ENCODE measurements at places on chromosomes 16 and 17.

DNA sequence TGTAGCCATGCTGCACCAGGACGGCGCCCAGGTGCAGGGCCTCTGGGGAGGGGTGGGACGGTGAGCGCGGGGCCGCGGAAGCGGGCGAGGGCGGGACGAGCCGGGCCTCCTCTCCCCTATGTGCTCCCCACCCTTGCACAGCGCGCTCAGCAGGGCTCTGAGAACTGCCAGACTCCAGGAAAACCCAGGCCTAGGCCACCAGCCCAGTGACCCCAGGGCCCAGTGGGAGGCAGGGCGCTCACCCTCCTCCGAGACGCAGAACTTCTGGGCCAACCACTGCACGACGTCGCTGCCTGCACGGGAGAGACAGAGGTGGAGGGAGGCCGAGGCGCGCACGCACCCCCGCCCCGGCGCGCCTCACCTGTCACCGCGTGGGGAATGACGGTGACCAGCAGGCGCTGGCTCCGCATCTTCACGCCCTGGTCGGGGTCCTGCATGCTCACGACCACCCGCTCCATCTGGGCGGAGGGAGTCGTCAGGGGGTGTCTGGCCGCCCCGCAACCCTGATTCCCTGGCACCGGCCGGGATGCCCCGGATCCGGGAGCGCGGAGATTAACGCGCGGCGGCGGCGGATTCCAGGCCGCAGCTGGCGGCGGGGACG is 603 bp downstream of the RGS11 start:
- no peak for DNase-seq

DNA sequence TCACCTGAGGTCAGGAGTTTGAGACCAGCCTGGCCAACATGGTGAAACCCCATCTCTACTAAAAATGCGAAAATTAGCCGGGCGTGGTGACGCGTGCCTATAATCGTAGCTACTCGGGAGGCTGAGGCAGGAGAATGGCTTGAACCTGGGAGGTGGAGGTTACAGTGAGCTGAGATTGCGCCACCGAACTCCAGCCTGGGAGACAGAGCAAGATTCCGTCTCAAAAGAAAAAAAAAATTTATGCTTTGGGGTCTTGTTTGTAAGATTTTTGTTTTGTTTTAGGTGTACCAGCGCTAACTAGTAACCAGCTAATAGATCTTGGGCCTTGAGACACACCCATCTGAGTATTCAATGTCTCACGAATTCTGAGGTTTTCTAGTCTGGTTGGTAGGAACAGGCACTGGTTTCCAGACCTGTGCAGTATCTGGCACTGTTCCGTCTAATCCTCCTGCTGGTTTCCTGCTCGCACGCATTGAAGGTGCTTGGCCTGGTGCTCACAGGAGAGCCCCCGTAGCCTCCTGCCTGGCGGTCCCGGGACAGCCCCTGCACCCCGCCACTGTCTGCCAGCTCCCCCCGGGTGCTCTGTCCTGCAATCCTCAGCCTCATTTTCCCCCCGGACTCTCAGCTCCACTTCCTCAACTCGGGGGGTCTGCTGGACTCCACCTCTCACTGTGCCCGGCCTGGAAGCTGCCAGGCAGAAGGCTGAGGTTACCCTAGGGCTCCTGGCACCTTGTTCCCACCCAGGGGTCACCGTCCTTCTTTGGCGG is 10.6 kb upstream of the DUS1L start:
- DNase-seq = no peak

- no peak for DNase-seq
Observed at GRCh38 chr16:58046936-58047335, 21.4 kb downstream of the MMP15 start.

GRCh38 chr17:67125417-67125816 is 81.1 kb downstream of the CACNG1 start:
- no peak for DNase-seq

DNA sequence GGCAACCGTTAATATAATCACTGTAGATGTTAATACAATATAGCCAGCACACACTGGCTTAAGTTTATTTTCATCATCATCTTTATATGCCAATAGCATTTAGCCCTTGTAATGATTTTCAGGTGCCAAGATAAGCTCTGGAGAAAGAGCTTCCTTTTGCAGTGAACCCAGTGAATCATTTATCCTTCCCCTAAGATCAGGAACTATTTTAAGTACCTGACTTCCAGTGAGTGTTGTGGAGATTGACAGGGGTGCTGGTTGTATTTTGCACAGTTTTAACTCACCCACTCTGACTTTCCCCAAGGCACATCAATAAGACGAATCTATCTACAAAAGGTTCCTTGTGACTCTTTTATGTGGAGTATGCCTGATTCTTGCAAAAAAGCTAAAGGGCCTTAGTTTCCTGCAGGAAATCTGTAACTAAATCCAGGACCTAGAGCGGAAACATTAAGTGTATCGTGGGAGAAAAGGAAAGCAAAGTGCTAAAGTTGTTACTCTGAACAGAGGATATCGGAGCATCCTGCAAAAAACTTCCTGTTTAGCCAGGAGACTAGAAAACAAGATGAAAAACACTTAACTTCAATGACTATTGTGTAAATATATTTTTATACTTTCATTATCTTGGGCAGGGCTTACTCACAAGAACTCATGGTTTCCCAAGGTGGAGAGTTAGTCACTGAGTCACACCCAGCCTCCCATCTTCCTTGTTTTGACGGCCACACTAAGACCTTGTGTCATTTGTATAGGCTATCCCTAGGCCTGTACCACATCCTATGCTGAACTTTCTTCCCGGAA is 183.6 kb downstream of the MAP2K6 start:
- DNase-seq = no peak

DNA sequence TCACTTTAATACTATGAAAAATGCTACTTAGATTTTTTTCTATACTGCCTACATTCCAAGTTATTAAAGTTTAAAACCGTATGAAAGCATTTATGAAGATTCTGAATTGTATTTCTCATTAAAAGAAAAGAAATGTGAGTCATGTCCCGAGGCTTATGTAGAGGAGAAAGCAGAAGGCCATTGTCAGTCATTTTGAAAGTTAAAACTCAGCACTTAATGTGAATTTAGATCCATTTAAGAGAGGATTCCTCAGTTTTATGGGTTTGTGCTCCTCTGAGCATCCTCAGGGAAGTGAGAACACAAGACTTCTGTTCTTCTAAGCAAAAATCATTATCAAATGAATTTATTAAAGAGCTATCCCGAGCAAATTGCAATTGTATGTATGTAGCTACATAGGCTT is 11.8 kb downstream of the C17orf75 start:
- no peak for DNase-seq
